ENCODE measurements at places on chromosomes 2 and 18.
A peak's percentile ranks its signal among the peaks of the same experiment; 100 is the strongest.

GRCh38 chr2:45173513-45173912, 164.3 kb upstream of the SIX2 start:
- H3K27me3 ChIP-seq, result peaks cover 63% of the 10 kb centered on the region
- peak; percentile 72 for ATAC-seq
- H3K27ac ChIP-seq, result no peak overlapping the region
- no peaks in the 10 kb centered on the region for H3K36me3 ChIP-seq
- H3K4me3 ChIP-seq, result no peak overlapping the region

DNA sequence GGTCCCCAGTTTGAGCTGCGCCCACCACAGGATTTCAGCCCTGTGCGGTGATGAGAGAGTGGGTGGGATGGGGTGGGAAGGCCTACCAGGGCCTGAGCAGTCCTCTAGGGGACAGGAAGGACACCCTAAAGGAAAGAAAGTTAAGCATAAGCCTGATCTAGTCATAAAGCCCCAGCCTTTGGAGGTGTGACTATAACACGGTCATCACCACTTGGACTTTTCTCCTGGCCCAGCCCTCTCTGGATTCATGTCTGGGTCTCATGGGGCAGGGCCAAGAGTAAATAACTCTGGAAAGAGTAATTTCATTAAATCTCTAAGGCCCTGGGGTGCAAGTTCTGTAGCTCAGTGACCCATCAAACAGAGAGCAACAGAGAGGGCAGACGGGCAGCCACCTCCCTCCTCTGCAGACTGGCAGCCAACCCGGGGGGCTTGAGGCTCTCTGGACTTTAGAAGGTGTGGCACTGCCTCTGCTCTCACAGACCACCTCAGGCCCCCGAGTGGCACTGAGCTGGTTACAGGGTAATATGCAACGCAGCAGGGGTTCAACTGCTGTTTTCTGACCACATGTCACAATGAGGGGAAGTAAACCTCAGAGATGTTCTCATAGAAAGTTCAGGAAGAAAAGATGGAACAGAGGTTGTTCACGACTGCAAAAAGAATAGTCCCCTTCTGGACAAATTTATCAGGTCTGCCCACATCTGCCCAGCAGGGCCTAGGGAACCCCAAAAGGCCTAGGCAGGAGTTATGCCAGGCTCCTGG, 41.5 kb downstream of the TGFA start:
- H3K36me3 ChIP-seq, result no peaks in the 10 kb centered on the region
- no peak overlapping the region for H3K4me3 ChIP-seq
- H3K4me1 ChIP-seq, result no peaks in the 10 kb centered on the region
- no peak overlapping the region for H3K27ac ChIP-seq
- H3K27me3 ChIP-seq, result peaks cover 15% of the 10 kb centered on the region

GRCh38 chr2:73925033-73925704, 1.5 kb upstream of the DGUOK start:
- no peak for ATAC-seq
- H3K4me3 ChIP-seq, result no peak overlapping the region
- no peaks in the 10 kb centered on the region for H3K36me3 ChIP-seq
- peaks cover 6% of the 10 kb centered on the region for H3K4me1 ChIP-seq

DNA sequence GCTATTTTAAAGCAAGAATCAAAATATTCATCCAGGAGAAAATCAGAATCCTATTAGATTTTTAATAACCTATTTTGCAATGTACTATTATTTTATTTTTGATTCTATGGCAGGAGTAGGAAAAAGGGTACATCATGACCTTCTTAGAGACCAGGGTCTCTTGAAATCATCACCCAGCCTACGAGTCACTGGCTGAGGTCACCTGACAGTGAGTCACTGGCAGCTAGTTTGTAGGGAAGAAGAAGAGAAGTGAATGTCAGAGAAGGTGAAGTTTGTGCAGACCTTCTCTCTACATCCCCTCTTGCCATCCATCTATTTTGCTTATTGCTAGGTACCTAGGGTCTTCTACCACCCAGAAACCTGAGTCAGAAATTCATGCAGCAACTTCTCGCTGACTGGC, 144.2 kb downstream of the ALK start:
- no peak overlapping the region for H3K4me3 ChIP-seq
- ATAC-seq, result no peak
- no peaks in the 10 kb centered on the region for H3K27me3 ChIP-seq
- H3K36me3 ChIP-seq, result no peaks in the 10 kb centered on the region
- no peaks in the 10 kb centered on the region for H3K4me1 ChIP-seq
- H3K27ac ChIP-seq, result no peak overlapping the region

GRCh38 chr2:237561221-237561620, 5.2 kb upstream of the PRLH start:
- H3K4me3 ChIP-seq, result no peak overlapping the region
- no peak overlapping the region for H3K27ac ChIP-seq
- peaks cover 20% of the 10 kb centered on the region for H3K27me3 ChIP-seq
- no peak for ATAC-seq
- no peaks in the 10 kb centered on the region for H3K36me3 ChIP-seq
- peaks cover 38% of the 10 kb centered on the region for H3K4me1 ChIP-seq

DNA sequence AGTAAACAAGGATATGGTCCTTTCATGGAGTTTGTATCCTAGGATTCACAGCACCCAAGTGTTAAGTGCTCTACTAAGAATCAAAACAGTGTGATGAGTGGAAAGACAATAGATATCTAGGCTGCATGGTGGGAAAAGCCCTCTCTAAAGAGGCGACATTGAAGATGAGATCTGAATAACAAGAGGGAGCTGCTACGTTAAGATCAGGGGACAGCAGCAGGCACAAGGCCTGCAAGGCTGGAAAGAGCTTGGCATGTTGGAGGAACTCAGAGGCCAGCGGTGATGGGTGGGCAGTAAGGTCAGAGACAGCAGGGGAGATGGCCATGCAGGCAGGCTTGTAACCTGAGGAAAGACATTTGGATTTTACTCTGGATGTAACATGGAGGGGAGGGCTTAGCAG, 177.5 kb downstream of the GFPT1 start:
- peaks cover 17% of the 10 kb centered on the region for H3K4me1 ChIP-seq
- H3K27me3 ChIP-seq, result no peaks in the 10 kb centered on the region
- no peak overlapping the region for H3K27ac ChIP-seq
- H3K4me3 ChIP-seq, result no peak overlapping the region

DNA sequence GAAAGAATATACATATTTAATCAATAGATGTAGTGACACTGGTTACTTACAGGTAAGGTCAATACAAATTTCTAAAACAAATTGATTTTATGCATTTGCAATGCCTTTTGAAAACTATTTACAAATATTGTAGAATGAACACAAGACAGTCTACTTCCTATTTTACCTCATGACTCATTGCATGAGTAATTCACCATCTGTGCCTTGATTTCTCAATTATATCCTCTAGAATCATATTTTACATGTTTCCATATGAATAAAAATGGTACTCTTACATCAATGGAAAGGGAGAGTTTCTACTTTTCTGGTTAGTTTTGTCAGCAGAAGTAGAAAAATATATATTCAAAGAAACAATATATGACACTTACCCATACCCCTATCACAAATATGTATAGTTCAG, 203.8 kb upstream of the CDH7 start:
- H3K27ac ChIP-seq, result no peak overlapping the region
- H3K4me1 ChIP-seq, result no peaks in the 10 kb centered on the region
- ATAC-seq, result no peak
- H3K27me3 ChIP-seq, result no peaks in the 10 kb centered on the region
- no peaks in the 10 kb centered on the region for H3K36me3 ChIP-seq

DNA sequence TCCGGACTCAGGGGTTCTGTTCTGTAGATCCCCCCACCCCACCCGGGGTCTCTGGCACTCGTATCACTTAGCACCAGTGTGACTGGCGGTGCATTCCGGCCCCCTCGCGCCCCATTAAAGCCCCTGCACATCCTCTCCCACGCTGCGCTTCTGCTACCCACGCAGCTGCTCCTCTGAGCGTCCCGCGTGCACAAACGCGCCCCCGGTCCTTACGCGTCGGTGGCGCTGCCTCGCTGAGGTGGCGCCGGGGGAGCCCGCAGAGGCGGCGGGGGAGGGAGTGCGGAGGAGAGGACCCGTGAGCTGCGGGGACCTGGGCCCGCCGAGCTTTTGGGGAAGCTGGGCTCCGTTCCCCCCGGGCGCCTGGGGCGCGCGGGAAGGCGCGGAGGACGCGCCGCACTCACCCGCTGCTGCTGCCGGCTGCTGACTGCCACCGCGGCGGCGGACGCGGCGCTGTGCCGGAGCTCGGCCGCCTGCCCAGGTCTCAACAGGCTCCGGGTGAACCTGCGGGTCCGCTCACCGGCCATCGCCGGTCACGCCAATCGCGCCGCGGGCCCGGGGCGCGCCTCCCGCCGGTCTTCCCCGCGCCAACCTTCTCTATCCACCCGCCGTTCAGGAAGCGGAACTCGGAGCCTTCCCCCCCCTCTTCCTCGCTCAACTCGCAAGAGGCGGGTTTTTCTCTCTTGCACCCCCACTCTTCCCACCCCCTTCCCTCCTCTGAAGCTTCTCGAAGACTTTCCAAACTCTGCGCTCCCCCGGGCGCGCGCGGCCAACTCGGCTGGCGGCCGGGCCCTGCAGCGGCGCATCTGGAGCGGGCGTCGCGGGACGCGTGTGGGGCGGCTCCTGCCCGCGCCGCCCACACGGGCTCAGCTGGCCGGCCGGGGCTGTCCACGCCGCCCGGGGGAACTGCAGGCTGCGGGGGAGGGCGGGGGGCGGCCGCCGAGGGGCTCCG, at the start of gene DOCK10:
Gene DOCK10 (minus strand): TSS at position 618 of the 949 bp plus-strand sequence. CDS start 94 bp downstream, at position 524.
- H3K36me3 ChIP-seq, result no peaks in the 10 kb centered on the region
- peak; percentile 31 for ATAC-seq
- H3K4me3 ChIP-seq, result peak within 1 kb of the TSS; percentile 39
- H3K4me1 ChIP-seq, result peaks cover 25% of the 10 kb centered on the region

DNA sequence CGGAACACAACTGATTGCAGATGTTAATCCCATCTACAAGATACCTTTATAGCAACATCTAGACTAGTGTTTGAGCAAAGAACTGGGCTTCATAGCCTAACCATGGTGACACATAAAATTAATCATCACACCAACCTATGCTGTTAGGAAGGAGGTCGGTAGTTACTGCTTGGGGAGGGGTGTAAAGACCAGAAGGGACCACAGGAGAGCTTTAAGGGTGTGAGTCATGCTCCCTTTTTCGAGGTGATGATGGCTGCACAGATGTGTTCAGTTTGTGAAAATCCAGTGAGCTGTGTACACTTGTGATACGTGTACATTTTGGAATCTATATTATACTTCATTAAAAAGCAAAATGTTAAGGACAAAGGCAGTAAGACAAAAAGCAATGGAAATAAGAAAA, 4.6 kb upstream of the SEH1L start:
- no peaks in the 10 kb centered on the region for H3K36me3 ChIP-seq
- H3K27me3 ChIP-seq, result no peaks in the 10 kb centered on the region
- no peak overlapping the region for H3K27ac ChIP-seq
- ATAC-seq, result no peak

DNA sequence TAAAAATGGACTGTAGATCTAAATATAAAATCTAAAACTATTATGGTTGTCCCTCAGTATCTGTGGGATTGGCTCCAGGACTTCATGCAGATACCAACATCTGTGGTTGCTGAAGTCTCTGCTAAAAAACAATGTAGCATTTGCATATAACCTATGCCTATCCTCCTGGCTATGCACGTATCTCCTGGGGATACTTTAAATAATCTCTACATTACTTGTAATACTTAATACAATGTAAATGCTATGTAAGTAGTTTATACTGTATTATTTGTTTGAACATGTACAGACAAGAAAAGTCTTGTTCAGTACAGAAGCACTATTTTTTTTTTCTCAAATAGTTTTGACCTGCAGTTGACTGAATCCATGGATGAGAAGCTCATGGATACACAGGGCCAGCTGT, 134.9 kb downstream of the ZAP70 start:
- no peak for ATAC-seq
- no peak overlapping the region for H3K27ac ChIP-seq
- no peaks in the 10 kb centered on the region for H3K27me3 ChIP-seq
- no peak overlapping the region for H3K4me3 ChIP-seq
- H3K4me1 ChIP-seq, result no peaks in the 10 kb centered on the region
- H3K36me3 ChIP-seq, result peaks cover 1% of the 10 kb centered on the region

DNA sequence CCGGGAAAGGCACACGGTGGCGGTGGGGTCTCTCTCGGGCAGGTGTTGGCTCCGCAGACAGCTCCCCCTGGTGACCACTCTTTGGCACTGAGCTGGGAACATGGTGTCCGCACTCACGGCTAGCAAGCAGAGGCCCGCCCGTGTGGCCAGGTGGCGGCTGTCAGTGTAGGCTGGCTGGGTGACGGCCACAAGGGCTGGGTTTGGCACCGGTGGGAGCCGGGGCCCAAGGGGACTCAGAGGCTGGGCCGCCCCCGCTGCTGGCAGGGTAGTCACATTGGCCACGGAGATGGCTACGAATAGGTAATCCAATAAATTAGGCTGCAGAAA, 1071.7 kb downstream of the RPIA start:
- H3K36me3 ChIP-seq, result no peaks in the 10 kb centered on the region
- no peak overlapping the region for H3K27ac ChIP-seq

DNA sequence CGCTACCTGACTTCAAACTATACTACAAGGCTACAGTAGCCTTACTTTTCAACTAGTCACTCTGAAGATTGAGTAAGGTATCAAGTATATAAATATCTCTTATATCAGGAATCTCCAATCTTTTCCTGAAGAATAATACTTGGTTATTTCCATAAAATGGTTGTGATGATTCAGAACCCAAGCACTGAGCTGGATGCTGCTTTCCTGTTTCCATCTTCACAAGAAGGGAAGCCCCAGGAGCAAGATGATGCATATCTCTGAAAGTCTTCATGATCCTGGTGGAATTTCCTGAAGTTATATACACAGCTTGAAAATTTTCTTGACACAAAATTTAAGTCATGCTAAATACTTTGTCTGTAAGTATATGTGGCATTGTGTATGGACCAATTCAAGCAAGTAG, 243.9 kb upstream of the TANK start:
- H3K27ac ChIP-seq, result no peak overlapping the region
- no peaks in the 10 kb centered on the region for H3K36me3 ChIP-seq
- no peak overlapping the region for H3K4me3 ChIP-seq
- no peaks in the 10 kb centered on the region for H3K27me3 ChIP-seq

DNA sequence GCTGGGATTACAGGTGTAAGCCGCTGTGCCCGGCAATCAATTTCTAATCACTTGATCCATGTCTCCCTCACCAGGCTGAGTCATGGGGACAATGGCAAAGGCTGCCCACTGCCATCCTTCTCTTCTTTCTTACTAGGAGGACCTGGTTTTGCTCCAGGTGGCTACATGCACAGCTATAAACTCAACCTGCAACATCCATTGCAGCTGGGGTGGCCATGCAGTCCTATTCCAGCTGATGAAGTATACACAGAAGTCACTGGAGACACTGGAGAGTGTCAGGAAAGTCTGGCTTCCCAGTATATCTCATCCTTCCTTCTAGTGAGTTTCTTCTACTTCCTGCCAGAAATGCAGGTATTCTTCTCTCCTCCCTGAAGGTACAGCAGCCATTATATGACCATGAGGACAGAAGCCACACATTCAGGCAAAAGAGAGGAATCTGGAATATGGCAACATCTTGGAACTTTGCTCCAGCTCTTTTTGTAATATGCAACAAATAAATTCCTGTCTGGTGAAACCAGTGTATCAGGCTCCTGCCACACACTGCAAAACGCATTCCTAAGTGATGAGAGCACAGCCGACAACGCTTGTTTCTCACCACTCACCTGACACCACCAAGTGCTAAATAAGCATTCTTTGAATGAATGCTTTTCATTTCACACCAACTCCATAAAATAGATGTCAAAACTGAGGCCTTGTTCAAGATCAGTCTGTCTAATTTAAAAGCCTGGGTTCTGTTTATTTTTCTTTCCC, 32.3 kb downstream of the SCTR start:
- no peak overlapping the region for H3K4me3 ChIP-seq
- H3K36me3 ChIP-seq, result no peaks in the 10 kb centered on the region
- H3K4me1 ChIP-seq, result peaks cover 10% of the 10 kb centered on the region

Data from gastroesophageal sphincter (tissue), 4 donors.